Mammary epithelial cell (primary cell): ENCODE measurements at places on chromosomes 1 and 21.
A peak's percentile ranks its signal among the peaks of the same experiment; 100 is the strongest.

GRCh38 chr21:26837539-26837938 is 7.7 kb downstream of the ADAMTS1 start:
- DNase-seq, result no peak

- no peak for DNase-seq
Measured at GRCh38 chr1:227395426-227396028, 77.2 kb upstream of the CDC42BPA start.

DNA sequence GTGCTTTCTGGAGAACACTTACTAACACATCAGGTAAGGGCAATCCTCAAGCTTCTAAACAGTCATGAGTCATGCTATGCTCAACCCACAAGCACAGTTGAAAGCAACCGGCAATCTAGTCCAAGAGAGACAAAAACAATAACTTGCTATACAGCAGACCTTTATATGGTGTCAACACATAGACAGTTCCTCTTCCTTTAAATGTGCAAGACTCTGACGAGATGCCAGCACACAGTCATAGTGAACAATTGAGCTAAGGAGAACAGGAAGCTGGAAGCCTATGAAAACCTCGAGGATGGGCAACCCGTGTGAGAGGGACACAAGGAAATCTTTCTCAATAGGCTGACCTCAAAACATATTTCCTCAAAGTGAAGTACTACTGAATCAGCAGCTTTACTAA is 5.3 kb downstream of the ADIPOR1 start:
- DNase-seq, result peak; percentile 93

DNA sequence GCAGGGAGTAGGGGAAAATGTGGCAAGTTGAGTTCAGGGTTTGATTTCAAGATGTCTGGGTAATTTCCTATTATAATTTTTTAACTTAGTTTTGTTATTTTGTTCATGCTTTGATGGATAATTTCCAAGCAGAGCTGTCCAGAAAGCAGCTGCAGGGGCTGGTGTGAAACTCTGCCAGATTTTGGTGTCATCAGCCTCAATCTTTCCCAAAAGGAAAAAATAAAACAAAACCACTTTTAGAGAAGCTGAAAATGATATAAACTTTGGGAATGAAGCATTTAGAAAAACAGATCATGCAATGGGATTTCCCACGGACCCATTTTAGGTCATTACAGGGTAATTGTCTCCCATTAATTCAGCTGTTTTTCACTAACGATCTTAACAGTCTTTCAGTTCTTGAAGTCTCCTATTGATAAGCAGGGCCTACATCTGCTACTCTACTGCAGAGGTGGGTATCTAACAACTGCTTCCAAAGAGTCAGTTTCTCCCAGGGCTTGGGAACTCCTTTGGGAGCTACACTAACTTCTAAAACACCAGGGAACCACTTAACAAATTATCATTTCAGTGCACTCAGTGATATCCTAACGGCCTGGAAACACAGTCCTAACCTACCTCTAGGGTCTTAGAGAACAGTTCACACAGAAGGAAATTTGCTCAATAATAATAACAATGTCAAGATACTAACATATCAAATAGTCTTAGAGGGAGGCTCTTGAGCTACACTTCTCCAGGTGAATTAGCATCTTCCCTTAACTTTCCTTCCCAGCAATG is 12.3 kb downstream of the ZNF436 start:
- DNase-seq, result no peak

DNA sequence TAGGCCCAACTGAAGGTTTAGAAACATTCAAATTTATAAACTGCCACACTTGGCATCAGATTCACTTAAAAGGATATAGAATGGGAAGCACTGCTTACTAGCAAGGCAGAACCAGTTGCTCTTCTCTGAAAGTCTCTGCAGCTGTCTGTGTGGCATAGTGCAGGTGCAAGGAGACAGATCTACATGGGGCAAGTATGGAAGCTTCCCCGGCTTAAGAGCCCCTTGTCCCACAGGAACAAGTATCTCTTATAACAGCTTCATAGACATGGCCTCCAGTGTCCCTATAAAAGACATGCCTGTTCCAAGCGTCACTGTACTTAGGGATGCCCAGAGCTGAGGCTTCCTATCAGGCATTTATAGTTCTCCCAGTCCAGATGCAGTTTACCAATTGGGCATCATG is 26.5 kb downstream of the ZBTB8B start:
- DNase-seq, result no peak

GRCh38 chr1:52955129-52955970 is 28.3 kb downstream of the SCP2 start:
- DNase-seq, result no peak

- peak; percentile 36 for DNase-seq
Measured at GRCh38 chr21:15208786-15209185, 144.0 kb upstream of the NRIP1 start.

DNA sequence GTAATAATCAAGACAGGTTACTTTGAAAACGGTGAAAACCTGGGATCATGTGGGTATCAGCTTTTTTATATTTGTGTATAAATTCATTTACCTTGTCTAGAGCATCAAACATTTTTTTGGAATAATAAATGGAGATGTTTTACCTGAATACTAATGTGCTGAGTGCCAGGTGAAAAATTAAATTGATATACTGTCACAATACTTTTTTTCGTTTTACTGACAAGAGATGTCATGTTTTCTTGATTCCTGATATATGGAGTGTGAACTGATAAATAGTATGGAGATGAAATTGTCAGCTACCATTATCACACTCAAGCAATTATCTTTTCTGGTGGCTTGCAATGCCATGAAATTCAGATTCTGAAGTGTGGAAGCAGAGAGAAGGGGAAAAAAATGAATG is 47.2 kb upstream of the ZRANB2 start:
- no peak for DNase-seq

- DNase-seq, result peak; percentile 93
Measured at GRCh38 chr1:67723620-67724019, 38.6 kb downstream of the GADD45A start.

GRCh38 chr1:63569068-63569467 is 24.1 kb upstream of the PGM1 start:
- no peak for DNase-seq
